ENCODE measurements at places on chromosomes 4 and X.

GRCh38 chr4:185011408-185011807, 6.9 kb upstream of the HELT start:
- DNase-seq = no peak

- DNase-seq = no peak
These were observed 17.1 kb upstream of the PAGE2B start for GRCh38 chrX:55057675-55058249.

DNA sequence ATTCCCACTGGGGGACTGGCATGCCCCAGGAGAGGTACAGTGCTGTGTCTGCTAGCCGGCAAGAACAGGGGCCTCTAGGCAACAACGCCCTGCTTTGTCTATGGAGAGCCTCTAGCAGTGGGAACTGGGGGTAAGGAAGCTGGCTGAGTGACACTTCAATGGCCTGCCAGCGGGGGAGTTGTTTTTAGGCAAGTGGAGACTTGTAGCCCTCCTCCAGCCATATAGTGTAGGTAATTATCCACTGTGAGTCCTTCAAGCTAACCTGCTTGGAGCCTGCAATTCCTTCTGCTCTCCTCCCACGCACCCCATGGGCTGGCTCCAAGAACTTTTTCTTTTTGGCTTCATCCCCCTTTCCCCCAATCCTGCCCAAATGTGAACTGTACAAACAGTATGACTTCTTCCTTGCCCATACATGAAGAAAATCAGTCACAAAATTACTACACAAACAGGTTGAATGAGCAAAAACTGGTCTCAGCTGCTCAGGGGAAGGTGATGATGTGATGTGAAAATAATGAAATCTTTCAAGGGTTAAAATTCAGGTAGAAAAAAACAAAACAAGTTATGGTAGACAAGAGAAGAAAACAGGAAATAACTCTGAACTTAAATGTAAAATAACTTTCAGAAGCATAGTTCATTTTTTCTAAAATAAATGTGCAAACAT, 33.1 kb downstream of the LEF1 start:
- DNase-seq = no peak

DNA sequence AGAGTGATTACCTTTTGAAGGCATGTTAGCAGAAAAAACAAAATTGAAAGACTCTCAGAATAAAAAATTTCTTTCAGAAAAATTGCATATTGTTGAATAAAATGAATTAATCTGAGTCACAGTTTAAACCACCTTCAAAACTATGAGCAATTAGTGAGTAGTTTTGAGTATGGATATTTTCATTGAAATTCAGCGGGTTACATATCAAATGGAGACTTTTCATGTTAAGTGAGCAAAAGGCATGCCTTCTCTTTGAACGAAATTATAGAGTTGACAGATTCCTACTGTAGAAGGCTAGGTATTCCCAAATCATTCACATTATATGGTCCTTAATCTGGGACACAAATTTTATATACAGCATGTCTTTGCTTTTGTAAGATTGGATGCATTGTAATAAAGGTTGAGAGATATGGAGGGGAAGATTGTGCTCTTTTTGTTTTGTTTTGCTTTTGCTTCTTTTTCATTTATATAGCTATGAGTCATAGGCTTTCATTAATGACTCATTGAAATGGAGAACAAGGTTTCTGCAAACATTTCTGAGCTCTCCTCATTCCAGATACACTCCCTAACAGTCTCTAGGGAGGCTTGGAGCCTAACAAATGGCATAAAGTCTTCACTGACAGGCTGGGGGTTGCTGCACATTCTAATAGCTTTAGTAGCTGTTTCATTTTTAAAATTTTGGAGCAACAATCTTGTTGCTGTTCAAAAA, 21.6 kb downstream of the PCDH18 start:
- no peak for DNase-seq

GRCh38 chr4:169150806-169151205, 120.0 kb downstream of the SH3RF1 start:
- no peak for DNase-seq

DNA sequence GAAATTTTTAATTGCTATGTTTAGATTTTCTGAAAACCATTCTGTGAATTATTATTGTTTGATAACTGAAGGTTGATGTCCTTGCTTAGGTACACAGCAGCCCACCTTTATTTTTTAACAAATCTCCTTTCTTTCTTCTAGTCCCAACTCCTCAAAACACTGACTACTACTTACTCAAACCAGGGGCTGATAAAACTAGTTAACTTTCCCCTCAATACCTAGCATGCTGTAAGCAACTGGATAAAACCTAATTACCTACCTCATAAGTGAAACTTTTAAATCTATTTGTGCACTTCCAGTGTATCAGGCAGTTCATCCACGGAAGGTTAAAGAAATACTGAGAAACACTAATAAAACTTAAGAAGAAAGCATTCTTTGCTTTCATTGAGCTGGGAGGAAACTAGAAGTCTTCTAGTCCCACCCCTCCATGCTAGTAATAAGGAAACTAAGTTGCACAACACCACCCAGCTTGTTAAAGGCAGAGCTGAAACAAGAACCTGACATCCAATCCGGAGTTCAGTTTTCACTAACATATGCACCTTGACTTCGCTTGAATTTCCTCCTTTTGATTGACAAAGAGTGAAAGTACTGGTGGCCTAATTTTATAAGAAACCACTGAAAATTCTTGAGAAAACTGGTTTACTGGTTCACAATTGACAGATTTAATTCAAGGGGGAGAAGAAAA, 180.2 kb upstream of the TET2 start:
- no peak for DNase-seq

- no peak for DNase-seq
These were observed 20.8 kb downstream of the ARHGEF6 start for GRCh38 chrX:136759968-136760367.

DNA sequence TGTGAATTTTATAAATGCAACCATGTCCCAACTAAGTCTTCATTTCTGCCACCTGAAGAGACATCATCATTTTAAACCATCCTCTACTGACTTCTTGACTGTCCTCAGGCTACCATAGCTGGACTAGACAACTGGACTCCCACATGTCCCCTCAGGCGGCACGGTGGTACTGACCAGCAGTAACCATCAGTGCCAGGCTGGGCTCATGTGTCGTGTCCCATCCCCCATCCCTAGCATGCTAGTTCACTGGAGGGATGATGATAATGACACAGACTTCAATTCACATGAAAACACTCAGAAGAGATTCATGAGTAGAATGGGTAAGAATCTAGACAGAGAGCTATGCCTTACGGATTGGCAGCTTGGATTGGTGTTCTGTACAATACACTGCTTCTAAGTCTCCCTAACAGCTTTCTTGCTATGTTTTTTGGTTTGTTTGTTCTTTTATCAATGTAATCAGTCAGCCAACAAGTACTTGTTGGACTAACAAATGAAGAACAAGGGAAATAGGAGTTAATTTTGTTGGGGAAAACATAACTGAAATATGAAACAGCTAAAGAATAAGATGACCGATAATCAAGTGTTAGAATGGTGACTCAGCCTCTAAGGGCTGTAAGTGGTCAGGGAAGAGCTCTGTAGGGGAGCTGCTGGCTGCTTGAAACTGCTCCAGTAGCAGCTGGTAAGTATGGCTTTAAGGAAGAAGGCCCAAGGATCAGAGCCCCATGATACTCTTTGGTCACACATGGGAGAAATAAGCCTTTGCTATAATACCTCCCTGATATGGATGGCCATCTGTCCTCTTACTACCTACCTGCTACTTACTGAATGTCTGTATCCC, 10.3 kb downstream of the ZDHHC9 start:
- DNase-seq = no peak

GRCh38 chrX:107485013-107485412, 35.6 kb downstream of the FRMPD3 start:
- DNase-seq = no peak

- no peak for DNase-seq
These were observed 20.3 kb downstream of the KLF3 start for GRCh38 chr4:38684271-38684670.

DNA sequence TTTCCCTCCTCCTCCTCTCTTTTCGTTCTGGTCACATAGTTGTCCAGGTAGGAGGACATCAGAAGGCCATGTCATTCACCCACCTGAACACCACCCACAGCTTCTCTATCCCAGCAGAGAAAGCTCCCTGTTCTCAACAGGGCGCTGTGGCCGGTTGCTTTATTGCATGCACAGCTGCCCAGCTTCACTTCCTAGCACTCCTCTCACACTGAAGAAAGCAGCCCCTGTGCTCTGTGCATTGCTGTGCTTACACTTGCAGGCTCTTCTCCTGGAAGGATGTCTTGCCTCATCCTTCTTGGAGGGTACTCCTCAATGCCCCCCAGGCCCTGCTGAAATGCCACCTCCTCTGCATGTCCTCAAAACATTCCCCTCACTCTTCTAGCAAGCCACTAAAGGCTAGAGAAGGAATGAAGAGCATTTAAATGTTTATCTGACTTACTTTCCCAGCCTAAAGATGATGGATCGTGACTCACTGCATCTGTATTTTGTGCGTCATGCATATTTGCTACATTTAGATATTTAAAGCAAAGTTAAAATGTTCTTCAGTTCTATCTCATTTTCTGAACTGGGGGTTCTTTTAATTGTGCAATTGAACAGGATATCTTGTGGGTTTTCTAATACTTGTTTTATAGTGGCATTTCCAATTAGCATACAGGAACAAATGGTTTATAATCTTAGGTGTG, 186.4 kb upstream of the PUDP start:
- DNase-seq = no peak
